ENCODE measurements at places on chromosomes 13 and 19. TPM values are rescaled to one million over a fixed set of nuclear protein-coding genes. Genes with fewer than 3 reads are reported as not detected.

GRCh38 chr13:79382545-79383275, 23.3 kb downstream of the RBM26 start:
- DNase-seq: no peak

Gene LHB
- not detected for total RNA-seq

Gene C19orf85
- total RNA-seq: not detected

Gene MICU2
- 25.1 TPM for total RNA-seq

GRCh38 chr13:106699311-106699710, 131.4 kb upstream of the ARGLU1 start:
- DNase-seq: no peak

DNA sequence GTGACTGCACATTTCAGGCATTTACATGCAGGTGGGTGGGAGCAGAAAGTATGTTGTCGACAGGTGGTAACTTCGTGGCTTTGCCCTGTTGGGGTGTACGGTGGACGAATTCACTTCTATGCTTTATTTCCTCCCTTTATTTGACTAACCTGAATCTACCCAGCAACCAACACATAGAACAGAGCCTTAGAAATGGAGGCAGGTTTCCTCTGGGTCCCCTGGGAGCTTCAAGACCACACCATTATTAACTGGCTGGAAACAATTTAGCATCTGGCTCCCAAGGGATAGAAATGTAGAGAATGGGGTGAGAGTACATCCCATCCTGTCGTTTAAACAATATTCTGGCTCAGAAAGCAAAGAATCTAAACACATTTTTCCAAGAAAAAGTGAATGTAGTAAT, 244.4 kb downstream of the DLEU7 start:
- no peak for DNase-seq

DNA sequence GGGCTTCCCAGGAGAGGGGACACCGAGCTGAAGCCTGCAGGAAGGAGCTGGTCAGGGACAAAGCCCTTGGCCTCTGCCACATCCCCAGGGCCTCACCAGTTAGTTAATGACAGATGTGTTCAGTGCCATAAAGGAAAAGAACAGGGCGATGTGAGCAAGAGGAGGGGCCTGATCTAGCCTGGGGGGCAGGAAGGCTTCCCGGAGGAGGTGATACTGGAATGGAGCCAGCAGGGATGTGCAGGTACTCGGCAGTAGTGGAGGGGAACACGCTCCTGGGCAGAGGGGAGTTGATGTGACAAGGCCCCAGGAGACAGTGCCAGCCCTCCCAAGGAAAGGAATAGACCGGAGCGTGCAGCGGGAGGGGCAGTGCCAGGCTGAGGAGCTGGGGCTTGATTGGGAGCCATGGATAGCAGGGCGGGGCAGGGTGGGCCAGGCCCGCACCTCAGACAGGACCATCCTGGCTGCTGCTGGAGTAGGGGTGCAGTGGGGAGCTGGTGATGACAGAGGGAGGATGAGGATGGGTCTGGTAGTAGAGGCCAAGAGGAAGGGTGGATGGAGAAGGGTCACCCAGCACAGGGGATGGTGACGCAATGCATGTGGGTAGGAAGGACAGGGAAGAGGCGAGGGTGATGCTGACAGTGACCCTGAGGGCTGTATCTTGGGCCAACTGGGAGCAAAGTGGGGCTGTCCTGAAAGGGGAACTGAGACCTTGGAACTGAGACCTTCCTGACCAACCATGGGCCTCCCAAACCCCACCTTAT, 4.1 kb downstream of the C19orf33 start:
- no peak for DNase-seq

GRCh38 chr13:34671137-34671536, 270.9 kb upstream of the NBEA start:
- DNase-seq: no peak

DNA sequence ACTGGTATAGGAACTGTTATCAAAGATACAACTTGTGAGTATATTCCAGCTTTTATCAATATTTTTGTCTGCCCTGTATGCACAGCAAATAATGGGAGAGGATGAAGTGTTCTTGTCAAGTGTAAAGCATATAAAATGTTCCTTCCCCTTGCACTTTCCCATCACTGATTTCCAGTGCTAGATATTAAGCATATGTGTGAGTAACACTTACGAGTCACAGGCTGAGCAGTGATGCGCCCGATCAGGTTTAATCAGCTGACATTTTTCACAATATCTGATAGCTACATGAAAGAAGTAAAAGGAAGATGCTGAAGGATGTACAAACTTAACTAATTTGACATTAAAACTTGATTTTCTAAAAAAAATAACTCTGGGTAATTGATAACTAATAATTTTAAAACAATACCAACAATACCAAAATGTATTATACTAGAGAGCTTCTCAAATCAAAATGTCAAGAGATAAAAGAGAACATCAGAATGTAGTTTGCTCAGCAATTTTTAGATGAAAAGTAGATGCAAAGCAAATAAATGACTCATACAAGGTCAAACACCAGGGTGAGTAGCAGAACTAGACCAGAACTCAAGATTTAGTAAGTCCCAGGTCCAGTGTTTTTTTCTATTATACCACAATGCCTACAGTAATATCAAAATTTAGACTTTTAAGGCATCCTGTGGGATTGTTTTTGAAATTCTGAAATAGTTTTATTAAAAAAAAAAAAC, 56.4 kb downstream of the ZDHHC20 start:
- DNase-seq: no peak

DNA sequence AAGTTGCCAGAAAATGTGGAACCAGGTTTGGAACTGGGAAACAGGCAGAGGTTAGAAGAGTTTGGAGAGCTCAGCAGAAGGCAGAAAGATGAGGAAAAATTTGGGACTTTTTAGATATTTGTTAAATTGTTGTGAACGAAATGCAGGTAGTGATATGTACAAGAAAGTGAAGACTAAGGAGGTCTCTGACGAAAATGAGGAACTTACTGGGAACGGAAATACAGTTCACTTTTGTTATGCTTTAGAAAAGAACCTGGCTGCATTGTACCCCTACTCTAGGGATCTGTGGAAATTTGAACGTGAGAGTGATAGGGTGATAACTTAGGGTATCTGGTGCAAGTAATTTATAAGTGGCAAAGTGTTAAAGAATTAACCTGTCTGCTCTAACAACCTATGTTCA, 632.4 kb downstream of the SLITRK5 start:
- no peak for DNase-seq

- no peak for DNase-seq
Observed at GRCh38 chr19:1560286-1560882, 7.7 kb downstream of the MEX3D start.

DNA sequence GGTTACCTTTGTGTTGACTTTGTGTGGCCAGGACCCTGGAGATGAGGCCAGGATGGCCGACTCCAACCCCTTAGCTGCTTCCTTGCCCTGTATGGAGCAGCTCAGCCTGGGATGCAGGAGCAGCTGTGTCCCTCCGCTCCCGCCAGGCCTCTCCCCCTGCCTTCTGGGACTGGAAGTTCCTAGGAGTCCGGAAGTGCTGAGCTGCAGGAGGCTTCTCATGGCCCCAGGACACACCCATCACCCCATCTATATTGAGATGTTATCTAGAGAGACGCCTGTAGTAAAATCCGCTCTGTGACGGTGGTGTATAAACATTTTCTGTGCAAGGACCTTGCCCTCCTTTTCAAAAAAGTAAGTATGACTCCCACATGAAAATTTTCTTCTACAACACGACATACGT, 27.0 kb downstream of the WTIP start:
- DNase-seq: no peak

DNA sequence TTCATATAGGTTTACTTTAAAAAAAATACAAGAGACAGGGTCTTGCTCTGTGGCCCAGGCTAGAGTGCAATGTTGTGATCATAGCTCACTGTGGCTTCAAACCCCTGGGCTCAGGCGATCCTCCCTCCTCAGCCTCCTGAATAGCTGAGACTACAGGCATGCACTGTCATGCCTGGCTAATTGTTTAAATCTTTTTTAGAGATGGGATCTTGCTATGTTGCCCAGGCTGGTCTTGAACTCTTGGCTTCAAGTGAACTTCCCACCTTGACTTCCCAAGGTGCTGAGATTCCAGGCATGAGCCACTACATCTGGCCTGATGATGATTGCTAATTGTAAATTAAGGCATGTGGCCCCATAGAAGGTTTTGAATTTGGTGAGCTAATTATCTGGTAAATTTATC, 35.4 kb upstream of the ADGRE1 start:
- DNase-seq: no peak

DNA sequence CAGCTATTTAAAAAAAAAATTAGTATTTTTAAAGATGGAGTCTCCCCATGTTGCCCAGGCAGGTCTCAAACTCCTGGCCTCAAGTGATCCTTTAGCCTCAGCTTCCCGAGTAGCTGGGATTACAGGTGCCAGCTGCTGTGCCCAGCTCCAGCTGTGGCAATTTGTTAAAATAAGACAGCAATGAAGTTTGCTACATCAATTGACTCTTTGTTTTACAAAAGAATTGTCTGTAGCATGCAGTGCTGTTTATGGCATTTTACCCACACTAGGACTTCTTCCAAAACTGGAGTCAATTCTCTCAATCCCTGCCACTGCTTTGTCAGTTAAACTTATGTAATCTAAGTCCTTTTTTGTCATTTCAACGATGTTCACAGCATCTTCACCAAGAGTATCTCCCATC, 49.3 kb downstream of the NDFIP2 start:
- no peak for DNase-seq

Gene KLK12
- not detected for total RNA-seq

- DNase-seq: no peak
Observed at GRCh38 chr19:18683958-18684641, 620 bp downstream of the CRTC1 start.

GRCh38 chr19:39202998-39203355, 1.1 kb downstream of the SYCN start:
- DNase-seq: no peak

Gene PTPRS
- 6.5 TPM for total RNA-seq

DNA sequence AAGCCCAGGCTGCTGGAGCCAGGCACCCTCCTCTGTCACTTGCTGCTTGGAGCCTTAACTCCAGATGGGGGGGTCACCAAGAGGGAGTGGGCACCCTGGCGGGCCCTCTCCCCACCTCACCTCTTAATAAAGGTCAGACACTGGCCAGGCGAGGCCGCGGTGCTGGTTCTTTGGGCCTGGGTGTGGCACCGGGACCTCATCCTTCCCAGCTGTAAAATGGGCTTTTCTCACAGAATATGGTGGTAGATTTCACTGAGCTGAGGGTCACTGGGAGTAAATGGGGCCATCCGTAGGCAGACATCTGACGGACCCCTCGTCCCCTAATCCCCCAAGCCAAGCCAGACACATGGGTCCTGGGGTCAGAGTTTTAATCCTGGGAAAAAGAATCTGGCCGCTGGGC, 14.9 kb downstream of the STAP2 start:
- no peak for DNase-seq

DNA sequence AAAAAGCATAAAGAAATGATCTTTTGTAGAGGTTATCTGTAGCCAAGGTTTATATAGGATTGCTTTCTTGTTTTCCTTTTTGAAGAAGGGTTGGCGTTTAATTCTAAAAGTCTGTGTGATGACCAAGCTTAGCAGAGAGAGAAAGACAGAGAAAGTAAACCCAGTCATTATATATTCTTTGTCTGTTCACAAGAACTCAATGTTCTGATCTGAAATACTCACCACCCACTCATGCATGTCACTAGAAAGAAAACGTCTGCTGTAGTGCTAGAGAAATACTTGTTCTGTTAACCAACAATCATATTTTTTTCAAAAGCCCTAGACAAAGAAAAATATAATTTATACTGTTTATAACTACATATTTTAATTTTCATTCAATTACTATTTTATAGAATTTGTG, 173.7 kb upstream of the SLITRK5 start:
- no peak for DNase-seq
